Omental fat pad (tissue), 4 donors: ENCODE measurements at places on chromosomes 5 and 9.

DNA sequence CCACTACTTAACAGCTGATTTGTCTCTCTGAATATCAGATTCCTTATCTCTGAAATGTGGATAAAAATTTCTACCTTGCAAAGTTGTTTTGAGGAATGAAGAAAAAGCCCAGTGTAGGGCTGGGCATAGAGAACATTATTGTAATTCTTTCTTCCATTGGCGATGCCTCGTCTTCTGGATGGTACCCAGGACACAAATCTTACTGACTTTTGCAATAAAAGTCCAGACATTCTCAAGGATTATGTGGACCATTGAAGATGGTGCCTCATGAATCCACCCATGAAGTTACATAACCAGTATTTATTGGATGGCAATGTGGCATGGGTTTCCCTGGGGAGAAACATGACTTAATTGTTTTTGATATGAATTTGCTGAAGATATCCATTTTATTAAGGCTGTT, 33.1 kb downstream of the NNT start:
- no peak for DNase-seq

- no peak for DNase-seq
Measured at GRCh38 chr5:56282951-56283350, 49.8 kb upstream of the ANKRD55 start.

DNA sequence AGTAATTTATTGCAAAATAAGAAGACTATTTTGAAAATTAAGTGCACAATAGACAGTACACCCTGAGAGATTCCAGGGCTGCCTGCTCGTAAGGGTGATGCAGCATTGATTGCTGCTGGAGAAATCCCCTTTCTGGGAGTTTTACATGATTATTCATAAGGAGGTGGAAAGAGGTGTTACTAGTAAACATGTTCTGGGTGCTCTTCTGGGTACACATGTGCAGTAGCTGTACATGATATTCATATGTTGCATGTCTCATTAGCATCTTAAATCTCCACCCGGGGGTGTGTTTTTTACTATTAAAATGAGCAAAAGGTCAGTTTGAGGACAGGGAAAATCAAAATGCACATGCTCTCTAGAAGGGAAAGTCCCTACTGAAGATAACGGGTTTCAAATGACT, 264.8 kb downstream of the CDK5RAP2 start:
- no peak for DNase-seq

GRCh38 chr9:112542593-112543292, 56.1 kb downstream of the KIAA1958 start:
- DNase-seq, result no peak

DNA sequence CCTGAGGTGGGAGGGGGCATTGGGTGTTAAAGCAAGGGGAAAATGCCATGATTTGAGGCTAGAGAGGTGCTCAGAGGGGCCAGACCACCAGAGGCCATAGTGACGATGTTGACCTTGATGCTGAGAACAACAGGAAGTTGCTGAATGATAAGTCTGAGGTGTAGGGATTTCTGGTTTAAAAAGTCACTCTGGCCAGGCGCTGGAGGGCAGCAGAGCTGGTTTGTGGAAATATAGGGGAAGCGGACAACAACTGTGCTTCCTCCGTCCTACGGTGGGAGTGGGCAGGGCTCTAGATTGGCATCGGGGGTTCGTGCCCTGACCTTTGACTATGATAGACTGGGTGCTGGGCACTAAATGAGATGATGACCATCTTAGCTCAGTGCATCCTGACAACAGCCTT, 44.7 kb downstream of the STOM start:
- DNase-seq, result no peak

- no peak for DNase-seq
Measured at GRCh38 chr5:135549413-135549812, 13.6 kb upstream of the NEUROG1 start.

- DNase-seq, result no peak
Measured at GRCh38 chr5:132032196-132032595, 20.7 kb upstream of the ACSL6 start.

DNA sequence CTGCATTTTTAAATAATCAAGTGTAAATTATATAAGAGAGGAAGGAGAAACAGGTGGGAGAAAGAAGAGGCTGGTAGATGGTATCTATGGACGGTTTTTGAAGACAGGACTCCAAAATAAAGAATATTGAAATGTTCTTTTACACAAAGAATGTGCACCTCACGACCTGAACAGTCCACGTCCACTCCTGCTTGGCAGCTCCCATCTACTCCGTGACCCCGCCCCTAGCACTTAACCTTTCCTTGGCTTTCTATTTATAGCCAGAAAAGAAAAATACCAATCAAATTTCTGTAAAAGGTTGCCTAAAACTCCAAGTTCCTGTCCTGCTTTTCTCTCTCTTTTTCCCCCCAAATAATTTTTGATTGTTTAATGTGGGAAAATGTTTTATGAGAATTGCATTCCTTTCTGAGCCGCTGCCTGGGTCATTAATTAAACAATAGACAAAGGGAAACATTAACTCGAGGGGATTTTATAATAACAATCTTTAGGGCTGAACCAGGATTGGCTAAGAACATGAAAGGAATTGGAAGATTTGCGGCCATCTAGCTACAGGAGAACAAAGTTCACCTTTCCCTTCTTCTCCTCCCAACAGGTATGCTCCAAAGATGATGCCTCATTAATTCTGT, 173.6 kb upstream of the MAP3K1 start:
- no peak for DNase-seq

DNA sequence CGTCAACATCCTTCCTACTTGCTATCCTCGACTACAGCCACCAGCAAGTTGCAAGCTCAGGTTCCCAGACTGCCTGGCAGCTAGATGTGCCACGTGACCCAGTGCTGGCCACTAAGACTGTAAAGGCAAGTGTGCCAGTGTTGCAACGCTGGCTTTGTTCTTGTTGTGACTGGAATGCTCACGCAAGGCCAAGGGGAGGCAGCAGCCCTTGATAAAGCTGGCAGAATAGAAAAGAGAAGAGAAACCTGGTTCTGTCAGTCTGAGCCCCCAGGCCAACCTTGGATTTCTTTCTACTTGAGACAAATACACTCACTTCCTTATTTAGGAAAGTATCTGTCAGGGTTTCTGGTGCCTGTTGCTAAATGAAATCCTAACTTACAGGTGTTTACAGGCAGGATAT, 113.0 kb downstream of the KLHL3 start:
- DNase-seq, result no peak

GRCh38 chr5:151492729-151493128, 45.3 kb downstream of the SLC36A1 start:
- no peak for DNase-seq

DNA sequence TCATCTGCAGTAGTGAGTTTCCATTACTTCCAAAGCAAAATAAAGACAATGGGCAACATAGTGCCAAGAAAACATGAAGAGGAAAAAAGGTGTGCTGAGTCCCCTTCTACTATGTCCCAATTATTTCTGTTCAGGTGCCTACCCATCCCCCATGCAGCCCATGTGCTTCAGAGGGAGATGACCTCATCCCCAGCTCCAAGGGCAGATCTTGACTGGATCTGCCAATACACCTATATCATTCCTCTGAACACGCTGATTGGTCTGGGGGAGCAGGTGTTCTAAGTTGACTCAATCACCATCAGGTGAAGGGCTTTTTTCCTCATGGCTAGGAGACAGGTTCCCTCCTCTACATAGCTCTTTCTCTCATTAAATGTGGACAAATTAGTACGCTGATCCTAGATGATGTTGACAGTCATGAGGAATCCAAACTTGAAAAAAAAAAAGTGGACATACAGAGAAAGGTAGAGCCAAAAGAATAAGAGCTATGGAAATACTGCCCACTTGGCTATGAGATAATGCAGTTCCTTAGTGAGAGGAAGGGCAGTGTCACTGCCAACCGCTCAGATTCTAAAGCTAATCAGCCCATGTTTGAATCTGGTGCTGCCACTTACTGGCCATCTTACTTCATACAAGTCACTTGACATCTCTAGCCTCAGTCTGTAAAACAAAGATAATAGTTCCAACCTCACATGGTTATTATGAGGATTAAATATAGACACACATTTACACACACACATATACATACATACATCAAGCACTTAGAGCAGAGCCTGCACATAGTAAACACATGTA, 23.1 kb downstream of the PRELID2 start:
- DNase-seq, result no peak

GRCh38 chr5:96143450-96143849, 181.8 kb upstream of the ELL2 start:
- DNase-seq, result no peak

GRCh38 chr9:77276799-77277198, 99.5 kb downstream of the VPS13A start:
- no peak for DNase-seq

DNA sequence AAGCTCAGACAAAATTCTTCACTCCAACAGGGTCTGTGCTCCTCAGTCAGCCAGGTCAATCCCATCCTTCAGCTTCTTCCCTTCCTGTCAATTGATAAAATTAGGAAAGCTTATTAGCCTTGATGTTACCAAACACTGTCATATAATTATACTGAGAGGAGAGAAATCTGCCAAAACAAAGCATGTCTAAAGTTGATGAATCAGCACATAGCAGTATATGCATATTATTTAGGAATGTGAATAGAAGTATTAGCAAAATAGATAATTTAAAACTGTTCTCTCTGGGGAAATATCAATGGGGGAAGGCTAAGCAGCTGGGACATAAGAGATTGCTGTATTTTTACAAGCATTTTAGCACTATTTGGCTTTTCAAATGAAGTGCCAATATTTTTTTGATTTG, 107.1 kb downstream of the SAXO1 start:
- DNase-seq, result no peak

DNA sequence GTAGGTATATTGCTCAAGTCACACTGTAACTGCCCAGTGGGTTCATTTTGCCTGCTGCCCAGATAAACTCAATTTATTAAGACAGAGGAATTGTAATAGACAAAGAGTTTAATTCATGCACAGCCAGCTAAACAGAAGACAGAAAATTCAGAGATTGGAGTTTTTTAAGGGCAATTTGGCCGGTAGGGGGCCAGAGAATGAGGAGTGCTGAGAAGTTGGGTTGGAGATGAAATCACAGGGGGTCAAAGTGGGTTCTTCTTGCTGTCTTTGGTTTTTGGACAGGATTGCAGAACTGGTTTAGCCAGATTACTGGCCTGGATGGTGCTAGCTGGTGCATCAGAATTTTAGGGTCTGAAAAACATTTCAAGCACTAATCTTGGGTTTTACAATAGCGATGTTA, 20.7 kb upstream of the IL33 start:
- no peak for DNase-seq

DNA sequence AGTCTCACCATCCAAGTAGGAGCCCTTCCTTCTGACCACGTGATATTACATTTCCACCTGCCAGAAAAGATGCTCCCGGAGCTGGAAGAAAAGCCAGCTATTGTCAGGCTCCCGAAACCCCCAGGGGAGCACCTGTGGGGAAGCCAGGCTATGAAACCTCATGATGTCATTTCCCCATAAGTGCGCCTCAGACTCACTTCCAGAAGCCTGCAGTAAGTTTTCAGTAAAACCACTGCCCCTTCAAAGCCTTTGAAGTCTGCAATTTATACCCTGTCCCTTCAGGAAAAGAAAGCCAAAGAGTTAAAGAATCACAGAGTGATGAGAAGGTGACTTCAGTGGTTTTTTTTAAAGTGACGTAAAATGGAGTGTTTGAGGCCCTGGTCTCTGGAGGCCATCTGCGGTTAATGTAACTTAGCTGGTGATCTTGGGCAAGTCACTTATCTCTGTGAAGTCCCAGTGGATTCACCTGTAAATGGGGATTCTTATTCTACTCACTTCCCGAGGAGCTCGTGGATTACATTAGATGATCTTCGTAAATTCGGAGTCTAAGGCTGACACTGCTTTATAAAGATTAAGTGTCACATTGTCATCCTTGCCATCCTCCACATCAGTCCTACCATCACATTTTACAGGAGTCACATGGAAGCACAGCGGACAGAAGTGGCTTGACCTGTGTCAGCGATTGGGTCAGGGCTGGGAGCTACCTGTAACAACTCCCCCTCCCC, 2.6 kb upstream of the SEMA6A start:
- DNase-seq, result no peak

- DNase-seq, result no peak
Measured at GRCh38 chr9:70410368-70410767, 4.1 kb downstream of the KLF9 start.

DNA sequence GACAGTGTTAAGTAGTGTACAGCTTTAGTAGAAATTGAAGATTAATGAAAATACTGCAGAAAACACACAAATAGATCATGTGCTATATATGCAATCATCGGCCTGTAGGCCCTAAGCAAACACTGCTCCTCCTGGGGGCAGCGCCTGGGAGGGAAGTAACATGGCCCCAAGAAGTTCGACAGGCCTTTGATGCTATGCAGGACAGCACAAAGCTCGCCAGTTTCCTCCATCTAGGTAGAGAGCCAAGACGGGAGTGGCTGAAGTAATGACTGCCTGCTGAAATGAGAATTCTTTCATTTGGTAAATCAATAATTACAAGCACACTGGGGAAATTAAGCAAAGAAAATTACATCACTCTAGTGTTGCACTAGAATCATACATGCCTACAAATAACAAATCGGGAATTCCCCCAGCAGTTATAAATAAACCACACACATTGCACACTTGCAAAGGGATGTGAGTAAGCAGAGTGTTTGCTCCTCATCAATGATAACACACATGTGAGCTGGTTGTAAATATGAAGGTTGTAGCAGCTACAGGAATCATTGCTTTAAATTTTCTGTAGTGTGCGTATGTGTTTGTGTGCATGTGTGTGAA, 219.9 kb upstream of the NFIL3 start:
- DNase-seq, result no peak
